Activated CD4-positive, alpha-beta T cell treated with anti-CD3 and anti-CD28 coated beads for 48 hours (primary cell): ENCODE measurements at places on chromosomes 2 and 18.

DNA sequence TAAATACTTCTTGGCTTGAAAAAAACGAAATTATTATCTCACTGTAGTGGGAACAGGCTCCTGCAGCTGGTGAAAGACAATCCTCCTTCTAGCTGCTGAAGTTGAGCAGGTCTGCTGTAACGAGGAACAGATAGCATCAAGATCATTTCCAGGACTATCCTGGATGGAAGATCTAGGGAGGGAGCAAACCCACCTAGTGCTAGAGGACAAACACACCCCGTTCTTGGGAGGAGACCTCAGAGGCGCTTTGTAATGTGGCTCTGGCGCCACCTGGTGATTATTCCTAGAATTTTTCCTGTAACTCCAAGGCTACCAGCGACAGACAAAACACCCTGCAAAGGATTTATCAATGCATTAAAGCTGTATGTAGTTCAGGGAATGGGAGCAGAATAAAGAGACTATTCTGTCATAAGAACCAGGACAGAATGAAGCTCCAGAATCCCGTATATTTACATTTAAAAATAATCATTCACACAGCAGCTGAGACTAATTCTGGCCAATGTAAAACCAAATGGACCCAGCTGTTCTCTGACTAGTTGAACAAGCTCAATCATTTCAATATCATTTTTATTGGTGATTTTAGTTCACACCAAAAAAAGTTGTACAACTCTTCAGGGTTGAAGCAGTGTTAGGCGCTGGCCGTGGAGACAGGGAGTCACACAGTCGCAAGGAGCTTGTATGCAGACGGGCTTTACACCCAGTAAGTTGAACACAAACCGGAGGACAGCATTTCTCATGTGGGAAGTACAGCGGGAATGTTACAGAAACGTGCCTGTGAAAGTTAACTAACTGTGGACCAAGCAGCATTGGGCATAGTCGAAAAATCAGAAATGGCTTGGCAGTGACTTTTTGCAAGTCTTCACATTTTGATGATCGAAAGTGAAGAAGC, 290.3 kb downstream of the TRIB2 start:
- DNase-seq, result peak; percentile 71

GRCh38 chr18:58235001-58235436, 191.0 kb downstream of the NEDD4L start:
- no peak for DNase-seq

DNA sequence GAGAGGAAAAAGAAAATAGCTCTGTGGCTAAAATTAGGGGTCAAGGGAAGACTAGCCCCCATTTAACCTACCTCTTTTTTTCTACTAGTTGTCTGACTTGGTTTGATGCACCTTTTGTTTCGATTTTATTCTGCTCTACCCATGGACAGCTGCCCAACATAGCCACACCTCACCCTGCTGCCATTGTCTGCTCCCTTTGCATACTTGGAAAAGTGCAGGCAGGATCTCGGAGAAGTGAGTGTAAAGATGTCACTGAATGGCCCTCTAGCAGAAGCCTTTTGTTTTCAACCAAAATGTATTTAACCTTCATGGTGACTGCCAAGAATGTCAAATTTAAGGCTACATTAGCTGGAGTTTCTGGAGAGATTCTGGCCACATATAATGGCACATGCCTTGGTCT, 62.9 kb downstream of the SETBP1 start:
- DNase-seq, result no peak

DNA sequence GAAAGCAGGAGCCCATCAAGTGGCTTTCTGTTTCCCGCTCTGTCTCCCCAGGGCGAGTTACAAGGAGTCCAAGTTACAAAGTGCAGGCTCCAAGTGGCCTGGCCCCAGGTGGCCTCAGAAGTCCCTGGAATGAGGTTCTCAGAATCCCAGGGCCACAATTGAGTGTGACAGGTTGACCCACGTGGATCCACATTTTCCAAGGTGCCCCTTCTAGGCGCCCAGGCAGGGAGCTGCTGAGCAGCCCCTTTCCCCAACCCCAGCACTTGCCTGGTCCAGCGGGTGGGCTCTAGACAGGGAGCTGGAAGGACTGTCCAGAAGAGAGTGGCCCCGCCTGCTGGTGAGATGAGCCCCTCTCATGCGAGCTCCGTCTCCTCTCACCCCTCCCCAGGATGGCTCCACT, 253.4 kb downstream of the CYP26B1 start:
- no peak for DNase-seq

DNA sequence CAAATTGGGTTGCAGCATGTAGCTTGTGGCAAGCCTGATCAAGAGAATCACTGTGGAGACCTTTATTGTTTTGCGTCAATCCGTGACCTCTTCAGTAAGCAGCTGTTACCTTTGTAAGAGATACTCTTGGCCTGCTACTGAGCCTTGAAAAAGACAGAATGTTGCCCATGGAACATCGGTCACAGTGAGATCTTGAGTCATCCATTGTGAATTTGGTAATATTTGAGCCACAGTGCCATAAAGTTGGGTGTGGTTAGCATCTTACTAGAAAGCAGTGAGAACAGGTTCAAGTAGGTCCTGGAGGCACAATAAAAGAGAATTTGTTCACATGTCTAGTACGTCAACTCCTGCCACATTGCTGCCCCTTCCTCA, 12.7 kb upstream of the EFR3B start:
- DNase-seq, result no peak

GRCh38 chr2:196248467-196249094, 77.2 kb upstream of the STK17B start:
- DNase-seq, result no peak

DNA sequence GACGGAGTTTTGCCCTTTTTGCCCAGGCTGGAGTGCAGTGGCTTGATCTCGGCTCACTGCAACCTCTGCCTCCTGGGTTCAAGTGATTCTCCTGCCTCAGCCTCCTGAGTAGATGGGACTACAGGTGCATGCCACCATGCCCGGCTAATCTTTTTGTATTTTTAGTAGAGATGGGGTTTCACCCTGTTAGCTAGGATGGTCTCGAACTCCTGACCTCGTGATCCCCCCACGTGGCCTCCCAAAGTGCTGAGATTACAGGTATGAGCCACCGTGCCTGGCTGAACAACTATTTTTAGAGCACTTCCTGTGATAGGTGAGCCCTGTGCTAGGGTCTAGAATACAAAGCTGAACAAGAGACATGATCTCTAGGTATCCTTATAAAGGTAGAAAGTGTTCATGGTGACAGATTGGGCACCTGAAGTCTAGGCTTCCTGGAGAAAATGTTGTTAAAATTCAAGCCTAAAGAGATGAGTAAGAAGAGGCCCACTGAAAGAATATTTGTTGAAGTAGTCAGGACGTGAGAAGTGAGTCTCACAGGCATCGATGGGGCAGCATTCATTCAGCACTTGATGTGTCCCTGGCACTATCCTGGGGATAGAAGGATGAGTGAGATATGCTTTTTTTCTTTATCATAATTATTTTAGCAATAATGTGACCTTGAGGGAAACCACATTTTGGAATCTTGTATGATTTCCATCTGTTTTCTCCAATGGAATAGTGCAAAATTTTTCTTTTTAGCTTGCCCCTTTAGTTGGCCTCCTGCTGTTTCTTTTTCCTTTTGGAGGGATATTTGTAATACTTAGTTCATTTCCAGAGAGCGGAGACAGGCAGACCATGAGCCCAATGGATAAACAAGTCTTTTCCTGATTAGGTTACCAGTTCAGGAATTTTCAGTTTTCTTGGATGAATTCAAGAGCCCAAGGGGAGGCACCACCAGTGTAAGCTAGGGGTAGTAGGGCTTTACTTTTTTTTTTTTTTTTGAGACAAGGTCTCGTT, 5.1 kb downstream of the ZNF236 start:
- no peak for DNase-seq
